ENCODE measurements at places on chromosomes 5 and 9.

DNA sequence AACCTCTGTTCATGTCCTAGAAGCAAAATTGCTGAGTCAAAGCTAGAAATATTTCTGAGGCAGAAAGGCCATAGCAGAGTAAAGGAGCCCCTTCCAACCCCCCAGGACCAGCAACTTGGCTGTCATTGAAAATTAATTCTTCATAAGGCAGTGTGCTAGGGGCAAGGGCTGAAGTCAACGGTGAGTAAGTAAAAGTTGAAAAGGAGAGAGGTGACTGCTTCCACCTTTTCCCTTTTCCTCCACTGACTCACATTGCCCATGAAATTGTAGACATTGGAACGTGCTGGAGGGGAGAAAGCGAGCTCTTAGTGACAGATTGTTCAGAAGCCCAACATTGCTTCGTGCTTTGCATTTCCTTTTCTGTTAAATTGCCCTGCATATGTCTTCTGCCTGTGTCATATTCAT is 19.1 kb downstream of the GLRA1 start:
- no peak for DNase-seq

GRCh38 chr5:138441221-138441620 is 2.4 kb downstream of the REEP2 start:
- DNase-seq: no peak

GRCh38 chr9:3455094-3455493 is 70.7 kb downstream of the RFX3 start:
- no peak for DNase-seq

GRCh38 chr9:6562871-6563430 is 82.6 kb downstream of the GLDC start:
- DNase-seq: no peak

- no peak for DNase-seq
Observed at GRCh38 chr5:110815916-110816605, 77.3 kb downstream of the SLC25A46 start.

- DNase-seq: no peak
Observed at GRCh38 chr5:180311216-180311615, 19.3 kb upstream of the MAPK9 start.

DNA sequence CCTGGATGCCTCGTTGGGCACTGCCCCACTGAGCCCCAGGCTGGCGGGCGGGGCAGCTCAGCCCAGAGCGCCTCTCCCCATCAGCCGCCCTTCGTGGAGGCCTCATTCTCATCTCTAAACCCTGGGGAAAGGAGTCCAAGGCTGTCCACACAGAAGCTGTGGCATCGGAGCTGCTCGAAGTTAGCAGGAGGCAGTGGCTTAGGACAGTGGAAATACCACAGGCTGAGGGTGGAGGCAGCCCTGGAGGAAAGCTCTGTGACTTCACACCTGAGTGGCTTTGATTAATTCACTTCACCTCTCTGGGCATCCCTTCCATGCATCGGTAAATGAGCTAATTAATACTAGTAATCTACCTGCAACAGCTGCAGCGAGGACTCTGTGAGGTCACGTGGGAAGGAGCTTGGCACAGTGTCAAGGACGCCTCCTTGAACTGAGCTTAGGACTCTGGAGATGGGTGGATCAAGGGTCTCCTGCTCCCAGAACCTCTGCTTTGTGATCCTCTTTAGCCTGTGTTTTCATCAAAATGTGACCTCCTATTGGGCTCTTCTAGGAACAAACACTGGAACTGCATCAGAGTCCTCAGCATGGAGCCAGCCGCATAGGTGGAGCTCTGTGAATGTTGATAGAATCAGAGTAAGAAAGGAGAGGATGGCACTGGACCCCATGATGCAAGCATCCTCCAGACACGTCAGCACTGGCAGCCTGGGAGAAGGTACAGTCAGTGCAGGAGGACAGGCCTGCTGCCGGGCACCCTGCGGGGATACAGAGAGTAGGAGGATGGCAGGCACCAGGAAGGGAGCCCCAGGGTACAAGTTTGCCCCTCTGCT is 842 bp upstream of the ANGPTL2 start:
- no peak for DNase-seq

- no peak for DNase-seq
Observed at GRCh38 chr5:60578315-60578714, 121.7 kb downstream of the DEPDC1B start.

- no peak for DNase-seq
Observed at GRCh38 chr5:172142709-172143215, 45.3 kb downstream of the STK10 start.

- DNase-seq: no peak
Observed at GRCh38 chr5:172111852-172112225, 76.2 kb downstream of the STK10 start.

DNA sequence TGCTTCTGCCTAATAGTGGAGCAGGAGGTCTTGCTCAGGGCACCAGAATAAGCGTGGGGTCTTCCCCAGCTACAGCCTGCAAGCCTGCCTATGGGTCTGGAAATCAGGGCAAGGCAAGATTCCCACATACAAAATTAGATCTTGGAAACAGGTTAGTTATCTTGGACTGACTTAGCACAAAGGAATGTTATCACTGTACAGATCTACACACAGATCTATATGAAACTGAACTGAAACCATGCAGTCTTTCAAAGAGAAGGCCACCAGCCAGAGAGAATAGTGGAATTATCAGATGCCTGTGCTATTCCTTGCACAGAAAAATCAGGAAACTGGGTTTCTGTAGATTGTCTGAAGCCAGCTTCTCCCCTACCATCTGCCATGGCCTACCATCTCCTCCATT is 585.7 kb downstream of the ACTL7B start:
- no peak for DNase-seq

DNA sequence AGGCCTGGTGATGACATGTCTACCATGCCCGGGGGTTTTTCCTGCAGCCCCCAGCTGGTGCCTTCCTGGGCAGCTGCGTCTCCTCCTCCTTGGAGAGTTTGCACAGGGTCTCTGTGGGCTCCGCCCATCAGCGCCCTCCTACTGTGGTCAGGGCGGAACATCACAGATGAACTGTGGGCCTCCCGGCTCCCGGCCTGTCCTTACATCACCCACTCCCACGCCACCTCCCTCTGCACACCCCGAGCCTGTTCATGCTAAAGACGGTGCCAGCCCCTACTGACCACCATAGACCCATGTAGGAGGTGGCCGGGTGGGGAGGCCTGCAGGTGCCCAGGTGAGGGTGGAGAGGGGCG is 12.6 kb downstream of the GPSM1 start:
- DNase-seq: no peak
